CD8-positive, alpha-beta memory T cell (primary cell): ENCODE measurements at places on chromosomes 1 and 21. TPM values are rescaled to one million over a fixed set of nuclear protein-coding genes. Genes with fewer than 3 reads are reported as not detected.
A peak's percentile ranks its signal among the peaks of the same experiment; 100 is the strongest.

GRCh38 chr1:14686701-14687100, 88.2 kb downstream of the KAZN start:
- DNase-seq = no peak

GRCh38 chr1:156356875-156357534, 12.0 kb upstream of the RHBG start:
- DNase-seq = peak; percentile 68

- DNase-seq = no peak
These were observed 15.1 kb downstream of the MTFR1L start for GRCh38 chr1:25834894-25835293.

- DNase-seq = no peak
These were observed 7.7 kb upstream of the ATP1A1 start for GRCh38 chr1:116365353-116365780.

DNA sequence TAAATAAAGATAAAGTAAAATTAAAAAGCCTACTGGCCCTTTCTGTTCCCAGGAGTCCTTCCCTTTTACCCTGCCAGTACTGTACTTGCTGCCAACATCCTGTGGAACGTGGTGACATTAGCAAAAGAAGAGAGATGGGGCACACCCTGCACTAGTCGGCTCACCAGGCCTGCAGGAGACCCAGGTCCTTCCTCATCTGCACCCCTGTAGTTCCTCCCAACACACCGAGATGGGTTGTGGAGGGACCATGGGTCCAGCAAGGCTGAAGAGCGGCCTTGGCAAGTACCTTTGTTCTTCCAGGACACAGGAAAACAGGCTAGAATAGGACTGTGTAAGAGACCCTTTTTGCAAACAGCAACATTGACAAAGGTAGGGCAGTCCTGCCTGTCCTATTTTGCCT, 98.7 kb upstream of the TMPRSS2 start:
- no peak for DNase-seq

GRCh38 chr1:220380885-220381284, 108.6 kb upstream of the RAB3GAP2 start:
- DNase-seq = no peak

DNA sequence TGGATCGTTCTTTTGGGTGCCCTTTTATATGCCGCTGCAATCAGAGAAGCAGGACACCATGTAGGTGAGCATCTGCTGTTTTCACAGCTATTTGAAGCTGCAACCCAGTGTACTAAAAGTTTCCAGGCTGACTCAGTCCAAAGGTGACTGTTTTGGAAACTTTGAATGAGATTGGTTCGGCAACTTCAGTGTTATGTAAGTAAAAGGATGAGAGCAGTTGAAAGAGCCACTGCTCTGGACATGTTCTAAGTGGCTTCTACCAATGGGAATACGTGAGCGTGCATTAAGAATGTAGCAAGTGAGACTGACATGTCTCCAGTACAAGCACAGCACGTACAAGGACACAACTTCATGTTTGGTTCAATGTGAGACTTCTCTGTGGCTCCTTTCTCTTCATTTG, 55.6 kb downstream of the DDR2 start:
- no peak for DNase-seq

GRCh38 chr1:178358456-178358855, 138.3 kb downstream of the CLEC20A start:
- DNase-seq = no peak

GRCh38 chr1:151047591-151047924, at the start of gene C1orf56:
Gene C1orf56, plus strand, starts transcription at chr1:151047751. Its CDS starts 97 bp downstream, at chr1:151047848.
- DNase-seq = peak; percentile 46

- no peak for DNase-seq
These were observed 9.8 kb downstream of the RGS8 start for GRCh38 chr1:182674346-182675246.

GRCh38 chr1:24266998-24267397, 52.2 kb upstream of the GRHL3 start:
- no peak for DNase-seq

DNA sequence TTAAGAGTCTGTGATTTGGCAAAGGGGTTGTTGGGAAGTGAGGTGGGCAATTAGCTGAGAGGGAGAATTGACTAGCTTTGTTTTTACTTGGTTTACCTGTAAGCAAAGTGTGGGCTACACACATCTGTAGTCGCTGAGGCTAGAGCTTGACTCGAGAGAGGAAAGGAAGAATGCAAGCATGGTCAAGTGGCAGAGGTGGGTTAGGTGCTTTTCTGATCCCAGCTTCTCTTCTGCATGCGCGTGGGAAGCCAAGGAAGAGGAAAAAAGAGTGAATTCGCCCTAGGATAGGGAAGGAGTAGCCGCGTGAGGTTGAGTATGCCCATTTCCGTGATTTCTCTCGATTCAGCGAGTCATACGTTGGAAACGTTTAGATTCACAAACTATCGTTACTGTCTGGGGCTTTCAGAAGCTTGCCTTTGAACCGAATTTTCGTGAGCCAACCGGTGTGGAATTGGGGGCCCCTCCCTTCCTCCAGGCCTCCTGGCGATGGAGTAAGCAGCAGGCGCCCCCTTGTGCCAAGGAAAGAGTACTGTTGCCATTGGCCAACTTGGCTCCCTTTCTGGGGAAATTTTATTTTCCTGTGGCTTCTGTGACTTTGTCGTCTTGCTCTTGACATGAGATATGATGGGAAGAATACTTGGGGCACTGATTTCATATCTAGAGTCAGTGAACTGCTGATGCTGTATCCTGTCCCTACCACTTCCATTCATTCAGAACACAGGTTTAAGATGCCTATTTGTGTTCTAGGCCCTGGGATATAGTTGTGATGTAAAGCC, 1.3 kb downstream of the PIGV start:
- DNase-seq = peak; percentile 87

- DNase-seq = no peak
These were observed 60.8 kb upstream of the EPS8L3 start for GRCh38 chr1:109824349-109825115.

GRCh38 chr1:230264342-230264741, 161.8 kb downstream of the PGBD5 start:
- no peak for DNase-seq

LINGO4 gene
- 0.09 TPM for total RNA-seq

SPRR2G gene
- not detected for total RNA-seq

YBX1 gene
- total RNA-seq = 1,379 TPM

SPRR1B gene
- not detected for total RNA-seq

MYBPH gene
- total RNA-seq = not detected

KRTAP19-7 gene
- total RNA-seq = not detected

BARHL2 gene
- not detected for total RNA-seq

NGF gene
- not detected for total RNA-seq
